ENCODE measurements at places on chromosomes 1 and 21.

DNA sequence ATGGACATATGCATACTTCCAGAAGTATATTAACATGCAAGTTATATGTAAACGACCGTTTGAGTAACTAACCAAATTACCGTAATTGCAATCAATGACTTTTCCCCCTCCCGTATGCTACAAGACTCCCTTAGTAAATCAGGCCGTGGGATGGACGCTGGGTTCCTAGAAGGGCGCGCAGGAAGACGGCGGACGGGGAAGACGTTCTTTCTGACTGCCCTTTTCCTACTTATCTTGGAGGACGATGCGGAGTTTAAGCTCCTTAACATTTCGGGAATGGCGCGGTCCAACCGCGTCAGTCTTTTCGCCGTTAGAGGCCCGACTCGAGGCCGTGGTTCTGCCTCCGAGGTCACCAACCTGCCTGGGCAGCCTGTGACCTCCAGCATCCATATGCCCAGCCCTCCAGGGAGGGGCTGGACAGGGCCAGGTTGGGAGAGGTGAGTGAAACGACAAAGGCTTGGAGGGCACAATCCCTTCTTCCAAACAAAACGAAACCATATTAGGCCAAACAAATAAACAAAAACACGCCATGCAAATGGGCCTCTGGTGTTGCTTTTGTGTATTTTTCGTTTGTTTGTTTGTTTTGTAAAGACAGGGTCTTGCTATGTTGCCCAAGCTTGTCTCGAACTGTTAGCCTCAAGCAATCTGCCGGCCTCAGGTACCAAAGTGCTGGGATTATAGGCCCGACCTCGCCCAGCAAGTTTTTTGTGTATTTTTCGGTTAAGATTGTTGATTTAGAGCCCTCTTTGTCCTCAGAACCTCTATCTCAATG is 873 bp upstream of the PI4KB start:
- no peak for DNase-seq

GRCh38 chr1:184253921-184254320 is 132.9 kb upstream of the C1orf21 start:
- no peak for DNase-seq

DNA sequence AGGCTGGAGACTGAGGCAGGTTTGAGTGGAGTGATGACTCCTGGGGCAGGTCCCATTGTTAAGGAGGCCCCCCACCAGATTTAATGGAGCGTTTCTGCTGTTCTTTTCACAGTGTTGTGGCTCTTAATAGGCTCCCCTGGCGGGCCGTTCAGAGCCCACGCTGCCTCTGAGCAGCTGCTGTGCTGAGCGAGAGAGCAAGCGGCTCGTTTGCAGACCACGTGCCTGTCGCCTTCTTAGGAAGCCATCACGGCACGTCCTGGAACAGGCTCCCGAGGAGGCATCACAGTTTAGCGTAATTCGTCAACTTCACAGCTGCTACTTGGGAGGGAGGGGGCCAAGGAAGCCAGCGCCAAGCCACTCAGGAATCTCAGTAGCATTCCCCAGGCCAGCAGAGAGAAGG is 70.5 kb upstream of the CTTNBP2NL start:
- DNase-seq = no peak

DNA sequence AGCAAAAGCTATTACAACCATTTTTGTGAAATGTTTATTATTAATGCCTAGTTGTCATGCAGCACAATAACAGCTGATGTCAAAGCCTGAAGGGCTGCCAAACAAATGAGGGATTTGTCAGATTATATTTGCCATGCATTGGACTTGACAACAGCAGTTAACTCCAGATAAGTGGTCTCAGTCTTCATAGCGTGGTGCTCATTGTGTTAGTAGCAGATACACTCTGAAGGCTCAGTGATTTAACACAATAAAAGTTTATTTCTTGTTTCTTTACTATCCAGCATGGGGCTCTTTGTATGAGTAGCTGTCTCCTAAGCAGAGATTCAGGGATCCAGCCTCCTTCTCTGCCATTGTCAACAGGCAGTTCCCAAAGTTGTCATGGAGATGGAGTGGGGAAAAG is 76.0 kb upstream of the PTGFRN start:
- DNase-seq = no peak

DNA sequence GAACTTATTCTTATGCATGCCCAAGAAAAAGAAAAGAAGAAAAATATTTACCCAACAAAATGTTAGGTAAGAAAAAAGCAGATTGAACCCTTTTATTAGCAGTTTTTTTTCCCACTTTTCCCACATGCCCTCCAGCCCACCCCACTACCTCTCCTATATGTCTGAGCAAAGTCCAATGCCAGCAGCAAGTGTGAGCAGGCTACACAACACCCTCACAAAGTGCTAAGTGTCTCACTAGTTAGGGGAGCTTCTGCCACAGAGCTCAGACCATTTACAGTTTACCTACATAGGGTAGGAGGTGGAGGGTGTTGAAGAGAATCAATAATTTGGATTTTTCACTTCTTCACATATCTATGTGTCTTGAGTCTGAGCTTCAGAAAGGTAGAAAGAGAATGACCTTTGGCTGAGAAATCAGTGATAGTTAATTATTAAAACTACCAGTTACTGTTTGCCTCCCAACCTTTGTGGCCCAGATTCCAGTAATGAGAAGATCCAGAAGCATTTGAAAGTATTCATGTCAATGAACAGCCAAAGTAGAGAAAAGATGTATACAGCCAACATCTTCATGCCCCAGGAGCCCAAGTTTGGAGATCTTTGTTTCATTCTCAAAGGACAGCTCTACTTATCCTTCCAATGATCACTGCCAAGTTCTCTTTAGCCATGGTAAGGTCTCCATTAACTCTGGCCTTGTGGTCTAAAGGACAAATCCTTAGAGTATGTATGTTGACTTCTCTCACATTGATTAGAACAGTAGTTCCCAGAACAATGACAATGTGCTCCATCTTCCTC is 26.2 kb downstream of the OR10J5 start:
- DNase-seq = no peak

DNA sequence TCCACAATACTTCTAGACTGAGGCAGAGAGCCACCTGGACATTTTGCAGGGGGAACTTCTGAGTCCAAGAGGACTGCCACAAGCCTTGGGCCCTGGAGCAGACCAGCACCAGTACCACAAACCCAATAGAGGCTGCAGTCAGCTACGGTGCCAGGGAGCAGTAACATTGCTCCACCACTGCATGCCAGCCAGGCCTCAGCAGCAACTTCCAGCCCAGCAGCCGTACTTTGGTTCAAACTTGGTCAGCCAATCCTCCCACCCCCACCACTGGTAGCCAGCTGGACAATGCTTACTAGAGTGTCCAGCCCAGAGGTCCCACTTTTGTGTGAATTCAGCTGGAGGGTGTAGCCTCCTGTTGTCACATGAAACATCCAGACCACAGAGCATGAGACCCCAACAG is 107.4 kb downstream of the SLC5A9 start:
- DNase-seq = no peak

DNA sequence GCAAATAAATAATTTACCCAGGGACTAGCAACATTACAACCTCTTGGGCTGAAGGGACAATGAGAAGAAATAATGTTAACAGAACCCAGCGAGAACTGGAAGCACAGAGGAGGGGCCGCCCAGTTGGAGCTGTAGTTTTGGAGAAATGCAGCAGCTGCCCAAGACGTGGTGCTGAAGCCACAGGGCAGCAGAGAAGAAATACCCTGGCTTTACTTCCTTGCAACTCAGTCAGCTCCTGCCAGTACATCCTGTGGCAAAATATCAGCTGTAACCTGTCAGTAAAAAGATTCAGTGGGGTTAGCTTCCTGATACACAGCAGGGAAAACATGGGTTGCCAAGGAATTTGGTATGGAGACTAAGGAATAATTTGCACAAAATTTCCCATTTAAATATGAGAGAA is 283.6 kb upstream of the USP25 start:
- no peak for DNase-seq

GRCh38 chr1:31264790-31265386 is 25.2 kb upstream of the NKAIN1 start:
- DNase-seq = no peak

GRCh38 chr1:56819387-56819899 is at the start of gene FYB2:
TSS of gene FYB2 (minus strand) at chr1:56819404. CDS start at chr1:56819290, 114 bp downstream.
- no peak for DNase-seq

DNA sequence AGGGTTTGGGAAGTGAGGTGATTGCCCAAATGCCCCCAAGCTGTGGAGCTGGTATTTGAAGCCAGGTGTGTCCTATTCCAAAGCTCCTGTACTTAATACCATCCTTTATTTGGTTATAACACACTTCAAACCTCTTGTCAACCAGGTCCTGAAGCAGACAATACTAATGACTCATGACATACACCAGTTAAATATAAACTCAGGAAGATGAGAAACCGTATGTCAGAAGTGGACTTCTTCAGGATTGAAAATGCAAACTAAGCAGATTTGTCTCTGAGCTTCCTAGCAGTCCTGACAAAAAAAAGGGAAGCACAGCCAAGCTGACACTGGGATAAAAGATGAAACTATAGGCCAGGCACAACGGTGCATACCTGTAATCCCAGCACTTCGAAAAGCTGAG is 70.6 kb downstream of the ALPL start:
- no peak for DNase-seq

GRCh38 chr1:248686815-248687214 is 15.8 kb downstream of the OR14I1 start:
- DNase-seq = no peak

- no peak for DNase-seq
Observed at GRCh38 chr1:15406614-15407559, 2.8 kb upstream of the EFHD2 start.

- no peak for DNase-seq
Observed at GRCh38 chr1:232880354-232880753, 70.1 kb upstream of the NTPCR start.

GRCh38 chr1:119647734-119648619 is at the start of gene ZNF697:
TSS of gene ZNF697 (minus strand) at chr1:119648266. CDS start at chr1:119626100, 22,166 bp downstream.
- DNase-seq = peak; percentile 89

- DNase-seq = no peak
Observed at GRCh38 chr1:78797108-78797781, 147.6 kb downstream of the IFI44 start.

DNA sequence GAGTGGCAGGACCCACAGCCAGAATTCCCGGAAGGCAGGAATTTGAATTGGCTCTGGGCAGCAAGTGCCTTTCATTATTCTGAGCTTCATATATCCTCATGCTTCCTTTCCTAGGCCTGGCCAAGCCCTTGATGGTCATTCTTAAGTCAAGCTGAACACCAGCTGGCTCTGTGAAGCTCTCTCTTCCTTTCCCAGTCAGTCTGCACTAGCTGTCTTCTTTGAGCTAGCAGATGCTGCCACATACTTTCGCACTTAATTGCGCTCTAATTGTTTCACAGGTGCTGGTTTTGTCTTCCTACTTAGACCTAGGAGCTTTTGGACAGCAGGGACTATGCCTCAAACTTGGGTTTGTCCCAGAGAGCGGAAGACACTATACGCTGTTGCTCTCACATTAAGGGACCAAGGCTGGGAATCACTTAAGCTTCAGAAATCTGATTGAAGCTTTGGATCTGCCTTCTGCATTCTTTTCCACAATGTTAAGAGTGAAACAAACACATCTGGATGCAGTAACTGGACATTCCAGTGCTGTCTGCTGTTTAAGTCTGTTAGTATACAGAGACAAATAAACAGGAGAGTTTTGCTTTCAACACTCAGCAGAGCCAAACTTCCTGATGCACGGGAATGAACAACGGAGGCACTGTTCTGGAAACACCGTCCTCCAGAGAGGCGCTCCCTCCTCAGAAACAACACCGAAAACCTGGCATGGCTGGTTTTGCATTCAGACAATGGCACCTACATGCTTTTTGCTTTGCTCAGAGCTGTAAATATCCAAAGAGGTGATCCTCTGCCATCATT is 2.2 kb downstream of the TLR5 start:
- no peak for DNase-seq

DNA sequence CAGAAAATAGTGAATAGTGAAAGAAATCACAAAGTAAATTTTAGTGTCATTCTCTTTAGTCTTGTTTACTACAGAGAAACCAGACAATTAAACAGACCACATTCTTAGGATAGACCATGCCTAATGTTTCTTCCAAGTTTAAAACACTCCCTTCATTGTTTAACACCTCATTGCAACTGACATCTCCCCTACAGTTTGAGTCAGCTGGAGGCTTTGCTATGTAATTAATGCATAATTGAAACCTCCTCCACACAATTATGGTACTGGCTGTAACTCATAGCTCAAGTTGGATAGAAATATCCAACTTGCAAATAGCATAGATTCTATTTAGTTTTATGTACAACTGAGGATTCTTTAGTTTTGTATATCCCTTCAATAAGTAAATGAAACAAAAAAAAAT is 35.2 kb upstream of the B3GALT2 start:
- no peak for DNase-seq

DNA sequence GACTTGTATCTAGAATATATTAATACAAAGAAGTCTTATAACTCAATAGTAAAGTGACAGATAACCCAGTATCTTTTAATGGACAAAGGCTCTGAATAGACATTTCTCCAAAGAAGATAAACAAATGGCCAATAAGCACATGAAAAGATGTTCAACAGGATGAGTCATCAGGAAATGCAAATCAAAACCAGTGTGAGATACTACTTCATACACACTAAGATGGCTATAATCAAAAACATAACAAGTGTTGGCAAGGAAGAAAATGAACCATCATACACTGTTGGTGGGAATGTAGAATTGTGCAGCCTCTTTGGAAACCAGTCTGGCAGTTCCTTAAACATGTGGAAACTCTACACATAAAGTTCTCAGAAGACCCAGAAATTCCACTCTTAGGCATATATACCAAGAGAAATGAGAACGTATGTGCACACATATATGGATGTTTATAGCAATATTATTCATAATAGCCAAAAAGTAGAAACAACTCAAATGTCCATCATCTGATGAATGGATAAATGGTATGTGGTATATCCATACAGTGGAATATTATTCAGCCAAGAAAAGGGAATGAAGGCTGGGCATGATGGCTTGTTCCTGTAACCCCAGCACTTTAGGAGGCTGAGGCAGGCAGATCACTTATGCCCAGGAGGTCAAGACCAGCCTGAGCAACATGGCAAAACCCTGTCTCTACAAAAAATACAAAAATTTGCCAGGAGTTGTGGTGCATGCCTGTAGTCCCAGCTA is 9.9 kb upstream of the MPL start:
- DNase-seq = no peak

- no peak for DNase-seq
Observed at GRCh38 chr1:81950591-81951244, 150.0 kb downstream of the ADGRL2 start.

DNA sequence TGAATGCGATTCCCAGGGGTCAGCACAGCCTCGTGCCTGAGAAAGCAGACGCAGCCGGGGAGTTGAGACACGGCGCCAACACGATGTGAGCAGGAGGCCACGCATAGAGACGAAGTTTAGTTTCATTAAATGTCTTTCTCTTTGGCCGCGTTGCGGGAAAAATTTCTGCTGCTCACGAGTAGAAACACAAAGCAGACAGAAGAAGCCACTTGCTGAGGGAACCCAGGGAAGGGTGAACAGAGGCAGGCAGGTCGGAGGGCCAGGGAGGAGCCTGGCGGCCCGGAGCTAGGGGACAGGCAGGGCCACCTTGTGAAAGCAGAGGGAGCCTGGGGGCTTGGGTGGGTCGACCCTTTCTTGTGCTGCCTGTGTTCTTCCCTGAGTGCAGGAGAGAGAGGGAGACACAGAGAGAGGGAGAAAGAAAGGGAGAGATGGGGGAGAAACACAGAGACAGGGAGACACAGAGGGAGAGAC is 33.2 kb downstream of the POFUT2 start:
- DNase-seq = no peak
